ENCODE measurements at places on chromosomes 7 and 10.

- no peak for DNase-seq
Measured at GRCh38 chr7:91537260-91538152, 273.3 kb downstream of the FZD1 start.

DNA sequence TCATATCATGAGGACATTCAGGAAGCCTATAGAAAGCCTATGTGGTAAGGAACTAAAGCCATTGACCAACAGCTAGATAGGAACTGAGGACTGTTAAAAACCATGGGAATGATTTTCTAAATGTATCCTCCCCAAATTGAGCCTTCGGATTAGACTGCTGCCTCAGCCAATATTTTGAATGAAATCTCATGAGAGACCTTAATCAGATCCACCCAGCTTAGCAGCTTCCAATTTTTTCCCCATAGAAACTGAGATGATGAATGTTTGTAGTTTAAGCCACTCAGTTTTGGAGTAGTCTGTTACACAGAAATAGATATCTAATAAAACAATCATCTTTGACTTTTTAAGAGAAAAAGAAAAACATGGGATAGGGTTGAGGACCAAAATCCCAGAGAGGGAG lies 292.0 kb downstream of the HPSE2 start:
- no peak for DNase-seq

GRCh38 chr7:53340220-53340619 lies 304.8 kb downstream of the POM121L12 start:
- no peak for DNase-seq

DNA sequence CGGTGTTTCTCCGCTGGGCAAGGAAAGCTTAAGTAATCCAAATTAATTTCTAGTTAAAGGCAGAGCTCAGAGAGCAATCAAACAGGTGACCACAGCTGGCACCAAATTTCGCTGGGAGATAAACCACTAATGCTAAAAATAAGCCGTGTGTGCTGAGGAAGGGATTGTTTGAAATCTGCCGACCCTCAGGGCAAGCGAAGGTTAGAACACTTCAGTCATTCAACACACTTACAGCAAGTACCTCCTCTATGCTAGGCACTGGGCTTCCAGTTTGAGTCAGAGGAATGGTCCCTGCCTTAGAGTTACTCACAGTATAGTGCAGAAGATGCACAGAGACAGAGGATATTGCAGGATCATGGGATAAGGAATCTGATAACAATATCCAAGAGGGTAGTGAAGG lies 467.9 kb upstream of the PODXL start:
- DNase-seq: no peak

- DNase-seq: no peak
Measured at GRCh38 chr10:112700215-112700671, 249.8 kb upstream of the TCF7L2 start.

- DNase-seq: peak; percentile 16
Measured at GRCh38 chr7:2019711-2020511, 212.8 kb downstream of the MAD1L1 start.

DNA sequence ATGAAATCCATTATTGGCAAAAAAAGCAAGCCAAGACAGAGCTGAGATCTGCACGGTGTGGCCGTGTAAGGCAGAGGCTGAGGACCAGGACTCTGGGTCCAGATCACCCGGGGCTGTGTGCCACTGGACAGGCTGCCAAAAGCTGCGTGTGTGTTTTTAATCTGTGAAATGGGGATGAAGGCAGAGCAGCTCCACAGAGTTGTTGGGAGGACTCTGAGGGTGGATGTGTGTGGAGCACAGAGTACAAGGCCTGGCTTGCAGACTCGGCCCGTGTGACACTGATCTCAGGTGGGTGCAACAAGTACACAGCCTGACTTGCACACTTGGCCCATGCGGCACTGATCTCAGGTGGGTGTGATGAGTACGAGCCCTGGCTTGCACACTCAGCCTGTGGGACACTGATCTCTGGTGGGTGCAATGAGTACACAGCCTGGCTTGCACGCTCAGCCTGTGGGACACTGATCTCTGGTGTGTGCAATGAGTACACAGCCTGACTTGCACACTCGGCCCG lies 329.8 kb downstream of the DNAJB6 start:
- no peak for DNase-seq

DNA sequence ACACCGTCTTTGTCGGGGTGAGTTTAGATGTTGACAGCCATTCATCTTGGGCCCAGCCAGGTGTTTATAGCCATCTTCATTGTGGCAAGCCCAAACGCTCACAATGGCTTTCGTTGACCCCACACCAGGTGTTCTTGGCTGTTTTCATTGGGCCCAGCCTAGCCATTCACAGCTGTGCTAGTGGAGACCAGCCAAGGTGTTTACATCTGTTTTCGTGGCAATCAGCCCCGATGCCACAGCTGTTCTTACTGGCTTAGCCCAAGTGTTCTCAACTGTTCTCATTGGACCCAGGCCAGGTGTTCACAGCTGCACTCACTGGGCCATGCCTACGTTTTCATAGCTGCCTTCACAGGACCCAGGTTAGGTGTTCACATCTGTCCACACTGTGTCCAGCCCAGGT lies 7.7 kb downstream of the FRG2B start:
- DNase-seq: no peak

DNA sequence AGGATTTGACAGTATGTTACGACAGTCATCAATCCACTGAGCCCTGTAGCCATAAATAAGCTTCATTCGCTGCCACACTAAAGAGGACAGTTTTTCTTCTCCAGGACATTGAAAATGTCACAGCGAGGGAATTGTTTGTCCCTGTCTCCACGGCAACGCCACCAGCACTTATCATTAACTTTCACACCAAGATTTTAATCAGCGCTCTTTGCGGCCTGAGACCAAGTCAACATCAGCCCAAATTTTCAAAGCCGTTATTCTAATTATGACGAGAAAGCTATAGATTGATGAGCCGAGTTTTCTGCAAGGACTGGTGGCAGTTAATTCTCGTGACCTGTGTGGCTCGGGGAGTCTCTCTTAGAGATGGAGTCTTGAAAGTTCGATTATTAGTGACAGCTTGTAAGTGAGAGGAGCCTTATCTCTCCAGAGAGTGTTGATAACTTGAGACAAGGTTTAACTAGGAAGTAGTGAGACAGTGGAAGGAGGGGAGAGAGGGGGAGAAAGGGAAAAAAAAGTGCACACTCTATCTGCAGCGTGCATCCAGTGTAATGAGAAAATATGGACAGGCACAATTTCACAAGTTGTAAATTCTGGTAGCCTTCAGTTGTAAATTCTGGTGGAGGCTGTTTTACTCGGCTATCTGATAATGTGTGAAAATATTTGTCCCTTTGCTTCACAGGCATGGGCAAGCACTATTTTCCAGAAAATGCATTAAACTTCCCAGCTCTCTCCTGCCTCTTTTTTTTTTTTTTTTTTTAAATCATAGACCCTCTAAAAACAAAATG lies 473.3 kb downstream of the LRMDA start:
- DNase-seq: no peak

DNA sequence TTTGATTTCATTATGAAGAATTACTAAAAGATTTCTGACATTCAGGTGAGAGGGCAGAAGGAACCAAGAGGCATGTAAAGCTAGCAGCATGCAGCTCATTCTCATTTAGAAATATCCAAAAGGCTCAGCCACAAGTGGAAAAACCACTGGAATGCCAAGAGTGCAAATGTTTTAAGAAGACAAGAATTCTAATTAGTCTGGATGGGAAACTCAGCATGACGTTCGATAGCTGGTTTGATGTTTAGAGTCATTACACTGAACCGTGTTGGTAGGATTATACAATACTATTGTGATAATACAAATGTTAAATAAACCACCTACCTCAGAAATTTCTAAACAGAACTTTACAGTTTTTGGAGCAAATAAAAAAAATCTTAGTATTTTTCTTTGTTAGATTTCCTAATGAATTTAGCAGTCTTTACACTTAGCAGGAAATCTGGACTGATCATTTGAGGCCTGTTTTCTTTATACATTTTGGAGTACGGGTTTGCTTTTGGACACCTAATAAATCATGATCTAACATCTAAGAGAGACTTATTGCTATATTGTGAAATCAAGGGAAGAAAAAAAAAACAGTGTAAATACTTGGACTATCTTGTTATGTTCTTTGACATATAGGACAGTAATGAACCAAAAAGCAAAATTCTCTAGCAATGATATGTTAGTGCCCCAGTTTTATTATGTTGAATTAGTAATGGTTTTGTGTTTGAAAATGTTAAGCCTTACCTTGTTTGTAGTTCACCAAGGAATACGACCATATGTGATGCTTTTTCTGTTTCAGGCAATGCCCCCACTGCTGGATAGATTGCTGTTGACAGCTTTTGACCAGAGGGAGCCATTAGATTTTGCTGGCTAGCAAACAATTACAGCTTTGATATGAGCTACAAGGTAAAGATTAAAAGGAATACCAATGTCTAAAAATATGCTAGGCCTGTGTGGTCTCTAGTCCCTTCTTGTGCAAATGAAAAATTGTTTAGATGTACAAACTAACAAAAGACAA lies 354.1 kb upstream of the SEMA3A start:
- DNase-seq: no peak

GRCh38 chr10:44064987-44065787 lies 319.7 kb downstream of the CXCL12 start:
- DNase-seq: no peak

DNA sequence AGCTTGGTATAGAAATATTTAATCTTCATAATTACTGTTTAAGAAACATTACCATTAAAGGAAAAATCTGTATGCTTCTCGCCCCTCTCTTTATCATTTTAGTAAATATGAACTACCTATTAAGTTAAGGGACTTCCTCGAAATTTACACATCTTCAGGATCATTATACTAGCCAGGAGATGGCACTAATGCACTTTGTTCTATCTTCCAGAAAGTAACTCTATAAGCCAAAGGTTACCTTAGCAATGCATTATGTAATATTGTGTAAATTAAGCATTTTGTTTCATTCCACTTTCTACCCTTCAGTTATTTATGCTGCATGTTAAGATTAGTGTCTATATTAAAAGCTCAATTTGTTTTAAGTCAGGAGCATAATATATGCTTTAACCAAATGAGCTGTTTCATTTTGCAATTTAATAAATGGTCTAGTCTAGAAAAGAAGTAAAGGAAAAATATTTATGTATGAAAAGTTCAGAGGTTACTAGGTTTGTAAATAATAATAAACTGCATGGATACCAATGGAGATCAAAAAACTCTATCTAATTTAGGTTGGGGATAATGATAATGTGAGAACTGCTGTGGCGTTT lies 128.5 kb downstream of the ANKRD7 start:
- no peak for DNase-seq

- no peak for DNase-seq
Measured at GRCh38 chr10:128896116-128896795, 570.8 kb upstream of the MGMT start.

GRCh38 chr10:113610631-113611601 lies 52.9 kb downstream of the NRAP start:
- no peak for DNase-seq

DNA sequence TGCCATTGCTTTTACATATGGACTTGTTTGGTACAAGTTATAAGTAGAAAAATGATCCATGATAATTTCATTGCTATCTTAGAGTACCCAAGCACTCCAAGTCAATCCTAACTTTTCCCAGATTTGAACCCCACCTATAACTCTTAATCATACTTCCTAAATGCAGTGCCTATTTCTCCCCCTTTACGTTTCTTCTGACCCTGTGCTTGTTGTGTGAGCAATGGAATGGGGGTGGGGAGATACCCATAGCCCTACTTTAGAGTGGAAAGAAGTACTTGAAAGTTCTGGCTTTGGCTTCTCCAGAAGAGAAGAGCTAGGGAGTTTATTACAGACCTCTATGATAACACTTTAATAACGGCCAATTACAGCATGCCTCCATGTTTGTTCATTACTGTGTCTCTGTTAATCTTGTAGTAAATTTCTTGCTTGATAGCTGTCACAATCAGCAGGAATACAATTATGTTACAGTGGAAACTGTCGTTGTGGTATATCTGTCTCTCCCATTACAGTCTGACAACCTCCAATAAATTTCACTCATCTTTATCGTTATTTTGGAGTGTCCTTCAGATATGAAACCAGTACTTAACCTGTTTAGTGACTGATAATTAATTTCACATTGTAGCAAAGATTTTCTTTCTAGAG lies 34.0 kb downstream of the CNPY1 start:
- DNase-seq: no peak

GRCh38 chr10:118564652-118565051 lies 30.8 kb downstream of the PRLHR start:
- DNase-seq: no peak

GRCh38 chr10:34866848-34867247 lies 51.8 kb upstream of the PARD3 start:
- no peak for DNase-seq

DNA sequence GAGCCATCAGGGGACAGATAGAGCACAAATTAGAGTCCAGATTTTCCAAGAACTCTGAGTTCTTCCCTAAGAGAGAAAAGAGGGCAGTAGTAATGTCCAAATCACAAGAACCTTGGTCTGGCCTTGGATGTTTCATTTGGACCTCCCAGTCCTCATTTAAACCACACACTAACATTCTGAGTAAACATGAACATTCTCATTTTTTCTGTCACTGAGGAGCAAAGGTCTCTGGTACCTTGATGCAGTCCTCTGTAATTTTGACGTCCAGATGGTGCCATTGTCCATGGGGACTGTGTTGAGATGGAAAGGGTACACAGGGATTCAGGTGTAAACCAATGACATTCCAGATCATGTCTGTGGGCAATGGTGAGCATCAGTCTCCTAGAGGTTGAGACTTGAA lies 225.4 kb upstream of the PHYHIPL start:
- DNase-seq: no peak

DNA sequence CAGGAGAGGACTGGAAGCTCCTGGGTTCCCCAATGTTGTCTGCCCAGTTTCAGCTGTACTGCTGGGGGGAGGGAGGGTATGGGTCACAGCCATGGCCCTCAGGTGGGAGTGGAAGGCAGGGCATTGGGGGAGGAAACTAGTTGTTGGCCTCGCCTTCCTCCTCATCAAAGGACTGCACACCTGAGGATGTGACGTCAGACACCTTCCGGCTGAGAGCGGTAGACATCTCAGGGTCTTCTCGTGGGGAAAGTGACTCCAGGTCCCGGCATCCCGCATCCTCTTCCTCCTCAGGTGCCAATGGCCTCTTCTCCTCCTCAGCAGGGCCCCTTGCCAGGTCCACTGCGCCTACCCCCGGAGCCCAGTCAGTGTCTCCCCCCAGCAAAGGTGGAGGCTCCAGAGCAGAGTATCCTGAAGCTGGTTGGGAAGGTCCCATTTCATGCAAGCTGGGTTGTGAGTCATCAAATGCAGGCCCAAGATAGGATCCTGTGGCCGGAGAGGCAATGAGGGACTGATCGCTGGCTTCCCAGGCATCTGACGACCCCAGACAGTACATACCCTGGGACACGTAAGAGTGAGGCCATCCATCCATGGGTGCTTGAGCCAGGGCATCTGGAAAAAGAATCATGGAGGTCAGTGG lies 6.0 kb downstream of the FAM131B start:
- DNase-seq: no peak

DNA sequence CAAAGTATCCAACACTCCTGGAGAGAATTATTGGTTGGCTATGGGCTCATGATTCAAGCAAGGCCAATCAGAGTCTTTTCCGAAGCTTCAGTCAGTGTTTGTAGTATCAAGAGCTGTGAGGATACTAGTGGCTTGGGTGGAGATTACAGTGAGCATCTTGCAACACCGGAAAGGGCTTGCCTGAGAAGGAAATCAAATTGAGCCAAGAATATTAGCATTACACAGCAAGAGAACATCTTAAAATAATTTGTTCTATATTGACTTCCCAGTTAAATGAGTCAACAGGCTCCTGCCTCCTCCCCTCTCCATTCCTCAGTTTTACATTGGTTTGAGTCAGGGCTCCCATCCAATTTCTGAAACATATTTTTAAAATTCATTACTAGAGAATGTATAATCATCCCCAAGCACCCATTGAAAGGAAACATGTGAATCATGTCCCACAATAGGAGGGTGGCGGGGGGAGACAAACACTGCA lies 127.4 kb downstream of the ELAPOR2 start:
- no peak for DNase-seq

- DNase-seq: no peak
Measured at GRCh38 chr7:73988197-73988596, 39.8 kb upstream of the ELN start.
